ENCODE measurements at places on chromosomes 2 and 18.

DNA sequence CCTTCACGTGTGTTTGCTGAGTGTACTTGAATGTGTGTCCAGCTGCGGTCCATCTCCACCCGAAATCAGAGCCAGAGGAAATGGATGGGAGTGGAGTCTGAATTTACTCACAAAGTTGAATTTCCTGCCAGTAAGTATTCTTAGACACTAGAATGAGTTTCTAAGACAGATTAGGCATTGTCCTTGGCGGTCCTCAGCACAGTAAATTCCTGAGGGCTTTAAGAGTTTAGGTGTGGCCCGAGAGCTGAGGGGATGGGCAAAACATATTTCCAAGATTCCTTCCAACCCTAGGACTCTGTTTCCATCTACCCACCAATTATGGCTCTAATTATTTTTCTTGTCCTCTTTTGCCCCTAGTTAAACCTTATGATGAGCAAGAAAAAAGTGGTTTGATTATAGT, 90.3 kb upstream of the PHLPP1 start:
- no peak for ATAC-seq

- peak; percentile 93 for ATAC-seq
Measured at GRCh38 chr2:121197369-121198091, 87.5 kb downstream of the TFCP2L1 start.

DNA sequence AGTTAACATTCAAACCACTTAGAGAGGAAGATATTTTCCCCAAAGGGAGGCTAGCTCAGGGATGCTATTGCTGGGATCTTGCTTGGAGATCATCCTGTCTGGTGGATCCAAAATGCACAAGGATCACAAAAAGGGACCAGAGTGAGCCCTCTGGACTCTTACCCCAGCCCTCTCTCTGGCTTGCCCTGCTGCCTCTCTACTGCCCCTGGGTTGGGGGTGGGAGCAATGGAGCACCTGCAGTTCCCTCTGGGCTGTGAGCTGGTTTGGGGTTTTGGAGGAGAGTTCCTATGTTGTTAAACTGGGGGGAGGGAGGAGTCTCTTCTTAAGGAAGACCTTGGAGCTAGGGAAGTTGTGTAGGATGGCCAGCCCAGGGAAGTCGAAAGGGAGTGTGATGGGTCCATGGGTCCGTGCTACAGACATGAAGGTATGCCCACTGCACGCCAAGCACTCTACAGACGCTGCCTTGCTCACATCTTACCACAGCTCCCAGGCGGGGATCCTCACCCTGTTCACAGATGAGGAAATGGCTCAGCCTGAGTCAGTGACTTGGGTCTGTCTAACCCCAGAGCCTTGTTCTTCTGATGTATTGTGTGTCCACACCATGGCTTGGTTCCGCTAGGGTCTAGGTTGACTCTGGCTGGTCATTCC, 3.8 kb downstream of the LBH start:
- no peak for ATAC-seq

DNA sequence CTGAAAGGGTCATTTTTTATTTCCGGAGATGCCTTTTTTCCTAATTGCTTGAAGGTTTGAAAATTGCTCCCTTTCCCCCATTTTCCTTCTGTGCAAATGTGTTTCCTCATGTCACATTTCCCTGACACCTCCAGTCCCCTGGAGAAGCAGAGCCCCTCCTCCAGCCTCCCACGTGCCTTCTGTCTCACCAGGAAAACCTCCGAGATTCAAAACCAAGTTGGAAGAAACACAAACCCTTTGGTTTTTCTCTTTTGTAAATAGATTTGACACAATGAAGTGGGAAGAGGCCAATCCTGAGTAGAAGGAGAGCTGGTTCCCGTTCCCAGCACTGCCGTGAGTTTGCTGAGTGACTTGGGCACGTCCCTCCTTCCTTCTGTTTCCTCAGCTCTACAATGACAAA, 125.4 kb upstream of the MYCN start:
- no peak for ATAC-seq

- ATAC-seq: no peak
Measured at GRCh38 chr2:48635786-48636185, 18.1 kb downstream of the GTF2A1L start.

DNA sequence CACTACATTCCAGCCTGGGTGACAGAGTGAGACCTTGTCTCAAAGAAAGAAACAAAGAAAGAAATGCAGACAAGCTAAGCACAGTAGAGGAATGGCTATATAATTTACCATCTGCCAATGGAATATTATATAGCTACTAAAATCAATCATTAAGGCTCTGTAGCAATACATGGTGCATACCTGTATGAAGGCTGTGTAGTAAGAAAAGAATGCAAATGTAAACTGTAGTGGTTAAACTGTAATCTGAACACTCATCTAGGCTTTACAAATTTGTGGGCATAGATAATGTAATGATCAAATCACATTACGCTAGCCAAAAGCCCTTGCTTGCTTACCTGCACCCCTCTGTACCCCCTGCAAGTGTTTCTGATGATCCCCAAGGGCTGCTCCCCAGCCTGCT, 230.9 kb downstream of the LTBP1 start:
- no peak for ATAC-seq

GRCh38 chr2:8517850-8518498, 163.9 kb upstream of the ID2 start:
- peak; percentile 15 for ATAC-seq

DNA sequence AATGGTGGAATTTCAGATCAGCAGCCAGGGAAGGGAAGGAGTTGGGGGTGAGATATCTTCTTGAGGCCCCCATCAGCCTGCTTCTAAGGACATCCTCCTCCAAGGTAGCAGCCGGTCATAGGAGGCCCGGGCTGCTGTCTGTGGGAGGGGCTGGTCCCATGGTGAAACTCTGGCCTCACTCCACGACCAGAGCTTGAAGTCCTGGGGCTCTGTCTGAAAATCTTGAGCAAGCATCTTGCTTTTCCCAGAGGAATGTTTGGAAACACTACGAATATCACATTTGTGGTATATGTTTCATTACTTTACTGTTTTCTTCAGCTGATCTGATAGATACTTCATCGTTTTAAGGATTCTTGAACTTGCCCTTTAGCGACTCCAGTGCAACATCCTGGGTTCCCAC, 103.7 kb downstream of the CTAGE1 start:
- ATAC-seq: no peak

- no peak for ATAC-seq
Measured at GRCh38 chr2:60945341-60945740, 64.0 kb downstream of the REL start.

- ATAC-seq: peak; percentile 83
Measured at GRCh38 chr2:74025971-74026612, 41.4 kb downstream of the TET3 start.

GRCh38 chr2:240591784-240592183, 5.2 kb downstream of the CAPN10 start:
- no peak for ATAC-seq

- ATAC-seq: peak; percentile 63
Measured at GRCh38 chr2:223735659-223736244, 101.6 kb downstream of the AP1S3 start.

DNA sequence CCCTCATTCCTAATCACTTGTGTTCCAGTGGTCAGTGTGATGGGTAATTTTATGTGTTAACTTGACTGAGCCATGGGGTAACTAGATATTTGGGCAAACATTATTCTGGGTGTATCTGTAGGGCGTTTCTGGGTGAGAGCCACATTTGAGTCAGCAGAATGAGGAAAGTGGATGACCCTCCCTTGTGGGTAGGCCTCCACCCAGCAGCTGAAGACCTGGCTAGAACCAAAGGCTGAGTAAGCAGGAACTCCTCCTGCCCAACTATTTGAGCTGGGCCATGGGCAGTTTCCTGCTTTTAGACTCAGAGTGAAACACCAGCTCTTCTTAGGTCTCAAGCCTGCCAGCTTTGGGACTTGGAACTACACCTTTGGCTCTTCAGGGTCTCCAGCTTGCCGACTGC, 141.8 kb downstream of the ACKR3 start:
- ATAC-seq: peak; percentile 93

GRCh38 chr2:149180226-149180875, 141.9 kb downstream of the LYPD6B start:
- no peak for ATAC-seq

DNA sequence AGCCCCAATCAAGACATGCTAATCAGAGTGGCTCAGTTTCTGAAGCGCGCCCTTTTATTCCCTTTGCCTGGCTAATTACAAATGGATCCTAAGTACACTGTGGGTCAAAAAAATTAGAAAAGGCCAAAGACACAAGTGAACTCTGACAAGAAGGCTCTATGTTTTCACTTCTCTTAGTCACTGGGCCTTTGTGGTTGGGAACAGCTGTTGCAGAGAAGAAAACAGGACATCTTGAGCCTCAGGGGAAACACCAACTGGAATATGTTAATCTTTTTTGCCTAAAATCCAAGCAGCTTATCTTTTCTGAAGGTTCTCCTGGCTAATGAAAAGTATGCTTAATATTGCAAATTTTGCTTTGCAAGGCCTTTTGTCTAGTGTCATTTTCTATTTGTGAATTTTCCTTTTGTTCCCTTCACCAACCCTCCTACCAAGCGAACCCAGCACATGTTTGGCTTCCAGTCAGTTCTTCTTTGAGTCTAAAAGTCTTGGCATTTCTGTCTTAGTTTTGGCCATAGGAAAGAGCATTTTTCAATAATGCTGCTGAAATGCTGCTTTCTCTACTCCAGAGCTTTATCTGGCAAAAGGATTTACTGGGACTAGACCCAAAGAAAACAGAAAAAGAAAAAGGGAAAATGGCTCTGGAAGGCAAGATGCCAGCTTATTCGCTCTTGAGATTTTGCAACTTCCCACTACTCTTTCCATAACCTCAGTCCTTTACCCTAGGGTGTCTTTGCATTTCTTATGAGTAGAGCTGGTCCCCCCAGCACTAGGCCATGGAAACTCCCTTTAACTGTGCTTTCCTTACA, 440.2 kb upstream of the ST6GAL2 start:
- ATAC-seq: no peak

DNA sequence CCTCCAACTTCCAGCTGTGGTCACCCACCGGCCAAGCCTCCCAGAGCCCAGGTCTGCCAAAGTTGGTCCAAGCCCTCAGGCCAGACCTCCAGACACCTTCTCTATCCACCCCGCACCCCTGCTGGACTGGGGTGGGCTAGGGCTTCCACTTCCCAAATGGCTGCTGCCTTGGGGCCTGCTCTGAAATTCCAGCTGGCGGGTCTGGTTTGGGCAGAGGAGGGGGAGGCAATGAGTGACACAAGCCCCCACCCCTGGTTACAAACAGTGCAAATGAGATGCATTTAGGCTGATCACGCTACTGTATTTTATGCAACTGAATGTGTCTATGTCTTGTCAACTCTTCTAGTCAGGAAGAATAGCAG, 14.6 kb downstream of the POU3F3 start:
- ATAC-seq: no peak

- peak; percentile 81 for ATAC-seq
Measured at GRCh38 chr18:35231052-35231451, 9.8 kb upstream of the ZNF397 start.

GRCh38 chr18:43744960-43745745, 467.9 kb upstream of the SYT4 start:
- ATAC-seq: no peak

- ATAC-seq: no peak
Measured at GRCh38 chr2:233708942-233709341, 3.8 kb upstream of the UGT1A5 start.

- peak; percentile 80 for ATAC-seq
Measured at GRCh38 chr18:23307567-23308295, 145.4 kb upstream of the RIOK3 start.

GRCh38 chr18:9577361-9577760, 37.0 kb downstream of the PPP4R1 start:
- ATAC-seq: no peak

DNA sequence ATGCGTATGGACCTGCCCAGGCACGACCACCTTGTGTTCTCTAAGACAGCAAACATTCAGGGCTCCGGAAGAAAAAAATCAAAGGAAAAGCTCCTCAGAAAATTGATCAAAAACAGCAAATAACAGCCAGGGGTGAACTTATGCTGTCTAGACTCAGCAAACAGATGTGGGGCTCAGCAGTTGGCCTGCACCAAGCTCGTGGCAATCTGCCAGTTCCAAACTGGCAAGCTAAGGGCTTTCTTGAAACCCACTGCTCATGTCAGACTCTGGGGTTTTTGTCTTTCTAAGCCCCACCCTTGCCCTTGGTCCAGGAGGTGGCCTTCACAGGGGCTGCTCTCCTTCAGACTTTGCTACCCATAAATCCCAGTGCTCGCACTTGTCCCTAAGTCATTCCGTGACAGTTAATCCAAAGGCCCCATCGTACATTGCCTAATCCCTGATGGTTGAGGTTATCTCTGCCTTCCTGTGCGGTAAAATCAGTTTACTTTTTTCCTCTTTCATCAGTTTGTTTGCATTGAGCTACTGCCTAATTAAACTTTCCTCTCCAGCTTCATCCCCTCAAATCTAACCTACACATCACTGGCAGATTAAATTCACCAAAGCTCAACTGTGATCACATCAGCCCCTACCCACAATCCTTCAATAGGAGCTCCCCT, 408.0 kb downstream of the LRATD1 start:
- ATAC-seq: no peak

GRCh38 chr2:72846171-72847095, 20.6 kb upstream of the EXOC6B start:
- no peak for ATAC-seq

DNA sequence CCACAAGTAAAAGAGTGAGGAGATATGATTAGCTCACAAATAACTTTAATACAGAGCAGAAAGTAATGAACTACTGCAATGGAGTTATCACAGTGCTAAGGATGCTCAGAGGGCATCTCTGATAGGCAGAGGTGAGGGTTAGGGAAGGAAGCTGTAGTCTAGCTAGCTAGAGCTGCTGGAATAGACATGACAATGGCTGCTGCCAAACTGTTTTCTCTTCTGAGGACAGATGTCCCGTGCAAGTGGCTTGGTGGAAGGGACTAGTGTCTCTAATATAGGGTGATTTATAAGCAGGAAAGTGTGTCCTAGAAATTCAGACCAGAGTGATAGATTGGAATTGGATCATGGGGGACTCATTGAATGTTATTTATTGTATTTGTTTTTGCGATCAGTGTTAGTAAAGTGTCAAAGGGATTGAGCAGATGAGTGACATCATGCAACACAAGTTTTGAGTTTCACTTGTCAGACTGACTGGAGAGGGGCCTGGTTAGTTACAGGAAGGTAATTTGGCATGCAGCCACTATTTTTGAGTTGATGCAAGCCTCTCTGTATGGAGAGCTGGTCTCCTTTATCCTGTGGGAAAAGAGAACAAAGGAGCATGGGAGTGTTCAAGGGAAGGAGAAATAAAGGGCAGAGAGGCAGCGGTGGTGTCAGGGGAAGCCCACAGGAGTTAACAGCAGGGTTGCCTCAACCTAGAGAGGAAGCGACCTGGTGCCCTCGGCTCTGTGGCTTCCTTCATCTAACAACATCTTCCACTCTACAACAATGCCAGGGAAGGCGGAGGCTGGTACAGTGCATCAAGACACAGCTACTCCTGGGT, 1.9 kb downstream of the CTLA4 start:
- no peak for ATAC-seq
